Activated T-helper 2 cell treated with anti-CD3 and anti-CD28 coated beads, Interferon-gamma antibody, Interleukin-2, Interleukin-4, amounts not matched to agents 10 μg/mL and 5 μg/mL and 100 μg/mL, durations not matched to agents 14 hours and 24 hours and 36 hours (primary cell): ENCODE measurements at places on chromosomes 16 and 17.

DNA sequence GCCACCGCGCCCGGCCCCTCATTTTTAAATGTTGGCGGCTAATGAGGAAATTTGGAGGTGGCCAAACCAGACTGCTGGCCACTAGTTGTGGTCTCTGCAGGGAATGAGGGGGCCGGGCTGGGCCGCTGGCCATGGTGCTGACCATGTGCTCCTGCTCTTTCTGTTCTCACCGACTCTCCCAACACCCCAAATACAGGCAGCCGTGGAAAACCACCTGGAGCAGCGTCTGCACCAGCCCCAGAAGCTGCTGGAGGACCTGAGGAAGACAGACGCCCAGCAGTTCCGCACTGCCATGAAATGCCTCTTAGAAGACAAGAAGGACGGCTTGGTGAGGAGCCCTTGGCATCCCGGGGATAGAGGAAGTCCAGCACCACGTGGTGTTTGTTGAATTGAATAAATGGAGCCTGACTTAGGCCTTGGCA lies 21.3 kb downstream of the OTOA start:
- H3K27me3 ChIP-seq: peaks cover 2% of the 10 kb centered on the region
- H3K36me3 ChIP-seq: no peaks in the 10 kb centered on the region
- no peaks in the 10 kb centered on the region for H3K4me1 ChIP-seq
- H3K4me3 ChIP-seq: no peak overlapping the region
- no peak for DNase-seq

DNA sequence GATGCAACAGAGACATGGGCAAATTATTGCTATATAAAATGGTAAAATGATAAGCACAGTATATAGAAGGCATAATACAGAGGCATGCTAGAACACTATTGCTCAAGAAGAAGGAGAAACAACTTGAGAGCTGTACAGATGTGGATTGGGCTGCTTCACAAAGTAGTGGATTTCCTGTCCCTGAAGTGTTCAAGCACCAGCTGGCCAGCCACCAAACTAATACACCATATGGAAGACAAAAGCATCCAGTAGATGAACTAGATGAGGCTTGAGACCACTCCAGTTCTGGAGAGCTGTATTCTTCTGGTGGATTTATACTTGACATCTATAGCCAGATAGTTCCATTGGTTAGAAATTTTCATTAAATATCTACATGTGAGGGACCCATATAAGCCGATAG lies 134.1 kb upstream of the GNAO1 start:
- no peaks in the 10 kb centered on the region for H3K36me3 ChIP-seq
- peaks cover 12% of the 10 kb centered on the region for H3K27me3 ChIP-seq
- no peak overlapping the region for H3K27ac ChIP-seq
- no peaks in the 10 kb centered on the region for H3K4me1 ChIP-seq
- DNase-seq: no peak
- H3K4me3 ChIP-seq: no peak overlapping the region

DNA sequence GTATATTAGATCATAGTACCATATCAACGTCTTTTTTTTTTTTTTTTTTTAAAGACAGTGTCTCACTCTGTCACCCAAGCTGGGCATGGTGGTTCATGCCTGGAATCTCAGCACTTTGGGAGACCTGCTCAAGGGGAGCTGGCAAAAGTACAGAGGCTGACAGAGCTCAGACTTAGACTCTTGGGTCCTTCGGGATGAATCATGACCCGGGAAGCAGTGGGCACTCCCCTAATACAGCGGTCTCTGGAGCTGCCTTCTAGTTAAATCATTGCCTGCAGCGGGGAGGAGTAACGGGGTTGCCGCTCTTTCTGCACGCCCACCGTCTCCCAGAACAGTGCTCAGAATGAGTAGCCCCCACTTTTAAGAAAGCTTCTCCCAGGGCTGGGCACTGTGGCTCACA lies 174.4 kb downstream of the CPPED1 start:
- no peak for DNase-seq
- no peaks in the 10 kb centered on the region for H3K4me1 ChIP-seq
- H3K4me3 ChIP-seq: no peak overlapping the region
- no peaks in the 10 kb centered on the region for H3K36me3 ChIP-seq
- H3K27ac ChIP-seq: no peak overlapping the region
- peaks cover 19% of the 10 kb centered on the region for H3K27me3 ChIP-seq

DNA sequence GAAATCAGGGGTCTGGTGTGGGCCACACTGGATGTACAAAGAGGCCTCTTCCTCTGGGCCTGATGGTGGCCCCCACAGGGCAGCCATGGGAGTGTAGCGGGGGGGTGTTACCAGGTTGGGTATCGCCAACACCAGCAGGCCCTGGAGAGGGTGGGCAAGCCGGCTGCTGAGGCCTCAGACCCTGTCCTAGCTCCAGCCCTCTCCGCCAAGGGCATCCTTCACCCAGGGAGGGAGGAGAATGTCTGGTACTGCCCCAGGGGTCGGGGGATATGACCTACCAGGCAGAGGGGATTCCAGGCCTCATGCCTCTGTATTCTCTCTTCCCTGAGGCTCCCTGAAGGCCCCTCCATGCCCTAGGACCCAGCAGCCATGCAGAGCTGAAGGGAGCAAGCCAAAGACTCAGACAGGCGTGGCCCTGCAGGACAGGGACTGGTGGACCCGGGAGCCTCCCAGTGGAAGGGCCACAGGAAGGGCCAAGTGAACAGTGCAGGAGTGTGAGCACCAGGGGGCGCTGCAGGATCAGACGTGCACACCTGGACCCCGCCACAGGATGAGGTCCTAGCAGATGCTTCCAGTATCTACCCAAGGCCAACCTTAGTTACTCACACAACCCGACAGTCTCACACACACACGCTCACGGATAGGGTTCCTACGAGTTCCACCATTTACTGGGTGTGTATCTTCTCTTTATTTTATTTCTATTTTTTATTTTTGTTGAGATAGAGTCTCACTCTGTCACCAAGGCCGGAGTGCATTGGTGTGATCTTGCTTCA lies 10.9 kb upstream of the CES4A start:
- H3K27me3 ChIP-seq: no peaks in the 10 kb centered on the region
- peaks cover 50% of the 10 kb centered on the region for H3K4me1 ChIP-seq
- H3K36me3 ChIP-seq: peaks cover 17% of the 10 kb centered on the region
- peak; percentile 83 for DNase-seq
- peak overlapping the region; percentile 68 for H3K27ac ChIP-seq
- H3K4me3 ChIP-seq: no peak overlapping the region

- H3K36me3 ChIP-seq: no peaks in the 10 kb centered on the region
- no peaks in the 10 kb centered on the region for H3K4me1 ChIP-seq
- no peak overlapping the region for H3K27ac ChIP-seq
- H3K27me3 ChIP-seq: no peaks in the 10 kb centered on the region
Observed at GRCh38 chr17:72175787-72176515, 55.1 kb downstream of the SOX9 start.

- DNase-seq: no peak
- H3K4me1 ChIP-seq: no peaks in the 10 kb centered on the region
- H3K27ac ChIP-seq: no peak overlapping the region
- H3K36me3 ChIP-seq: no peaks in the 10 kb centered on the region
- H3K4me3 ChIP-seq: no peak overlapping the region
- H3K27me3 ChIP-seq: no peaks in the 10 kb centered on the region
Observed at GRCh38 chr16:49712542-49712941, 143.4 kb downstream of the ZNF423 start.
